ENCODE measurements at places on chromosomes 1 and 21.

- DNase-seq, result no peak
Measured at GRCh38 chr1:59295618-59296017, 1.3 kb upstream of the FGGY start.

- DNase-seq, result peak; percentile 71
Measured at GRCh38 chr1:6359216-6360116, 34.1 kb downstream of the ACOT7 start.

GRCh38 chr1:117342397-117342796, 24.9 kb upstream of the MAN1A2 start:
- no peak for DNase-seq

DNA sequence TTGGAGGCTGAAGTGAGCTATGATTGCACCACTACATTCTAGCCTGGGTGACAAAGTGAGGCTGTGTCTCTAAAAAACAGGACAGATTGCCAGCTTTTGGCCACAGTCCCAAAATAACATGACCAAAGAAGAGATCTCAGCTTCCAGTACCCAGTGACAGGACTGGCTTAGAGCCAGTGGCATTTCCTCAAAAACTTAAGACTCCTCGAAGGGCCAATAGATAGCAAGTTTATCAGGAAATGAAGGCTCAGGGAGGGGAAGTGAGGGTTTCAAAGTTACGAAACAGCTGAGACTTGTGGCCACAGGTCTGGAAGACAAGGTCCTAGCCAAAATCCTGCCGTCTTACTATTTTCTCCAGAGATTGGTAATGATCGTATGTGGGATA, 6.3 kb upstream of the TMEM39B start:
- no peak for DNase-seq

DNA sequence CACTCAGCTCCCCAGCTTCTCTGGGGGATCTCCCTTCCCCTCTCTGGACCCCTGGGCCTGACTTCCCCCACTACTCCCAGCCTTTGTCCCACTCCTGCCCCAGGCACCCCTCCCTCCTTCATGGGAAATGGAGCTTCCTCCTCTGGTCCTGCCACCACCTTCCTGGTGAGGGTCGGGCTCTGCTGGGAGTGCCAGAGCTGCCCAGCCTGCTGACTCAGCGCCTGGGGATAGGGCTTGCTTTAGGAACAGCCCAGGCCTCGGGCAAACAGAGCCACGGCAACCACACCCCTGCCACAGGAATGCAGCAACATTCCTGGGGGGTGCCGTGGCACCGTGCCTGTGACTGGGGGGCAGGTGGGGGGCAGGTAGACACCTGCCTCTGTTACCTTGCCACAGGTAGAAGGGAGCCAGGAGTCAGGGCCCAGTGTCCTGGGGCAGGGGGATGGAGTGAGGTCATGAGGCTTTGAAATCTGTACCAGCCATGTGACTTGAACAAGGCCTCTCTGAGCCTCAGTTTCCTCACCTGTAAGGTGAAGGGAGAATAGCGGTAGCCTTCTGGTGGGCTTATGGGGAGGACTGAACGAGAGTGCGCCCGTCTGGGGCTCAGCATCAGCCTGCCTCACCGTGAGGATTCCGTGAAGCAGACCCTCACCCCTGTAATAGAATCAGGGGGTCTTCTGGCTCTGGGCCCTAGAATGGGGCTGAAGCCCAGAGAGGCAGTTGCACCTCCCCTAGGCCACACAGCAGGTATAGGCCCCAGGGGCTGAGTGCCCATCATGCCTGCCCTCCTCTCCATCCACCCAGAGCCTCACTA, 17.8 kb upstream of the EPHA2 start:
- no peak for DNase-seq

DNA sequence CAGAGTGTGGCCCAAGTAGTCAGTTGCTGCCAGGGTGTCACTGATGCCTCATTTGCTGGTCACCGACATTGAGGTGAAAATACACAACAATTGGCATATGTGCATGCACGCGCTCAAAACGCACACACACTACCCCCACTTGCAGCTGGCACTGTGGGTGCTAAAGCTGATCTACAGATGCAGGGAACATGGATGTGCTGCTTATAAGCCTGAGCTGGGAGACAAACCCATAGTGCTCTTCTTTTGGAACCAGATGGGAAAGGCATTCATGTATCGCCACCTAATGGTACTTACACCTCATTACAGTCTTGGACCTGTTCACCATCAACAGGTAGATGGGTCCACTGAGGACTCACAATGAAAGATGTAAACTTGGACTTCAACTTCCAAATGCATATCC, 70.3 kb upstream of the CAMK1G start:
- peak; percentile 12 for DNase-seq

DNA sequence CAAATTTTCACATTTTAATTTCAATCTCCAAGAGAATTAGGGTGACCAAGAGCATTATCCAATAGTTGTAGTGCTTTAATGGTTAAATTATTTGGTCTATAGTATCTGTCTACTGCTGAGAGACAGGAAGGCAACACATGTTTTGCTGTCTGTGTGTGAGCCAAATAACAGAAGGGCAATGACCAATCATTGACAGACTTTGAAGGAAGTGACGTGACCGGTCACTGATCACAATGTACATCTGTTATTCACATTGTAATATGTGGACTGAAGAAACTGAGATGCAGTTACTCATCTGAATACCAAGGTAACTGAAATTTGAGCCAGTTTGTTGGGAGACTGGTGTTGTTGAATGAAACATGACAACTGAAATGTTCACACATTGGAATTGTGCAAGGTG, 196.7 kb downstream of the LRRC40 start:
- DNase-seq, result no peak

DNA sequence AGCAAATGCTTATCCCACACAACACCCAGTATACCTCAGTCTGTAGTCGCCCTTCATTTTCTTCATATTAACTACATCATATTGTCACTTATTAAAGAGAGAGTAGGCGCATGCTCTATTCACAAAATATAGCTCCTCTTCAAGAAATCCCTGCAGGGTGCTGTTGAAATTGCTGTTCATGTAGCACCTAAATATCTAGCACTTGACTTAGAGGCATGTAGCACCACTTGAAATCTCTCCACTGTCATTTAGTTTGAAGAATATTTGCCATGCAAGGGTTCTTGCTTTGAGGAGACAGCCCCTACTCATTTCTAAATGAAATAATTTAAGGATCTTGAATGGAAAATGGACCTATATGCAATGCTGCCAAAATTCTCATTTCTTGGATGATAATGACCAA, 20.9 kb upstream of the LRRC8B start:
- no peak for DNase-seq

DNA sequence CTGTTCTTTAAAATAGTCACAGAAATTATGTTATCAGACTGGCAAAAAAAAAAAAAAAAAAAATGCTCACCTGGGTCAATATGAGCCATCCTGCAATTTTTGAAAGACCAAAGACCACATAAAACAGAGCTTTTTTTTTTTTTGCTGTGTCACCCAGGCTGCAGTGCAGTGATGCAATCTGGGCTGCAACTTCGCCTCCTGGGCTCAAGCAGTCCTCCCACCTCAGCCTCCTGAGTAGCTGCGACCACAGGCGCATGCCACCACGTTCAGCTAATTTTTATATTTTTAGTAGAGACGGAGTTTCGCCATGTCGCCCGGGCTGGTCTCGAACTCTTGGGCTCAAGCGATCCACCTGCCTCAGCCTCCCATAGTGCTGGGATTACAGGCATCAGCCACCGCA, 62.8 kb downstream of the RGS13 start:
- DNase-seq, result no peak

DNA sequence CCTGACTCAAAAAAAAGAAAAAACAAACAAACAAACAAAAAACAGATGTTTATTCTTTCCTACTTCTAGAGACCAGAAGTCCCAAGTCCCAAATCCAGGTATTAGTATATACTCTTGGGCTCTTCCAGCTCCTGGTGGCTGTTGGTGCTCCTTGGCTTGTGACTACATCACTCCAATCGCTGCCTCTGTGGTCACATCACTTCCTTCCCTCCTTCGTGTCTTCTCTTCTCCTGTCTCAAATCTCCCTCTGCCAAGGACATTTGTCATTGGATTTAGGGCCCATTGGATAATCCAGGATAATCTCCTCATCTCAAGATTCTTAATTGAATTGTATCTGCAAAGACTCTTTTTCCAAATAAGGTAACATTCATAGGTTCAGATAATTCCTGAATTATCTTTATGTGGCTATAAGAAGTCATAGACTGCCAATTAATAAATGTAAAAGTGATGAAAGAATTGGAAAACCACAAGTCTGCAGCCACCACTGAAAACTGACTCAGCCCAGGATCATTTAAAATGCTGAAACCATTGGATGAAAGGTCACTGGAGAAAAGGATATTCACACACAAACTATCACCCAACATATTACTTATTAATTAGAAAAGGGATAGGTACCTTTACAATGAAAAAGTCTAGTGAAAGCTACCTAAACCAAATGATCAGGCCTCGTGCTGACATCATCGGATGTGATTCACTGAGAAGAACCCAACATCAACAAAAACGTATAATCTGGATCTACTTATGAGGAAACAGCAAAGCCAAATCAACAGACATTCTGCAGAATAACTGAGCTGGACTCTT, 67.1 kb downstream of the ZNF281 start:
- DNase-seq, result no peak

DNA sequence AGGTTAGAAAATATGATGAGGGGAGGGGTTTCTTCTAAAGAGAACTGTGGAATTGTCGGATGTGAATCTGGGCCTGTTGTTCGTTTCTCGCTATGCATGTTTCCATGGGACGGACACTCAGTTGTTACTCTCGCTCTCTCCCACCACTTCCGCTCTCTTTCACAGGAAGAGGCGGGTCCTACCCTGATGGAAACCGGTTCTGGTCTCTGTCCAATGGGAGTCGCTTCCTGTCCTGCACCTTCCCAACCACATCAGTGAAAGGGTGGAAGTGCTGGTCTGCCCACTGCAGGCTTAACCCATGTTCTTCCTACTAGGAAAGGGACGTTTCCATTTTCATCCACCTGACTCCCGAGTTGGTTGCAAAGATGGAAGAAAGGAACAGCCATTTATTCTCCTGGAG, 119.4 kb downstream of the KCNJ15 start:
- DNase-seq, result no peak

DNA sequence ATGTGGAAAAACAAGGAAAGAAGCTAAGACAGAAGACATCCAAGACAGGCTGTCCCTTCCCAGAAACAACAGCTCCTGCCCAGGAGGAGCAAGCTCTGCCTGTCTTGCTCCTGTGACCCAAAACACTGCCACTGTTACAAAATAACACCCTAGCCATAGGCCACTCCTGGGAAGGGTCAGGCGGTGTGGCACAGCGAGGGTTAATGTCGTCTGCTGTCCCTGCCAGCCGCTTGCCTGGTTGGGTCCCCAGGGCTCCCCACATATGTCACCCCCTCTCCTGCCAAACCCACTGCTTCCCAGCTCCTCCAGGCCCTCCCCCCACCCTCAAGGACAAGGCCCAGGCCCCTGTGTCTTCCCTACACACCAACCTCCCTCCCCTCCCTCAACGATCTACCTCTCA, 3.9 kb upstream of the NHLH1 start:
- DNase-seq, result no peak

GRCh38 chr1:91647061-91647460, 146.4 kb downstream of the CDC7 start:
- no peak for DNase-seq

GRCh38 chr1:13871886-13872285, 171.9 kb downstream of the PRDM2 start:
- no peak for DNase-seq
